ENCODE measurements at places on chromosomes 3 and 15.

GRCh38 chr3:190385731-190386688 is 2.0 kb upstream of the CLDN16 start:
- DNase-seq: no peak

DNA sequence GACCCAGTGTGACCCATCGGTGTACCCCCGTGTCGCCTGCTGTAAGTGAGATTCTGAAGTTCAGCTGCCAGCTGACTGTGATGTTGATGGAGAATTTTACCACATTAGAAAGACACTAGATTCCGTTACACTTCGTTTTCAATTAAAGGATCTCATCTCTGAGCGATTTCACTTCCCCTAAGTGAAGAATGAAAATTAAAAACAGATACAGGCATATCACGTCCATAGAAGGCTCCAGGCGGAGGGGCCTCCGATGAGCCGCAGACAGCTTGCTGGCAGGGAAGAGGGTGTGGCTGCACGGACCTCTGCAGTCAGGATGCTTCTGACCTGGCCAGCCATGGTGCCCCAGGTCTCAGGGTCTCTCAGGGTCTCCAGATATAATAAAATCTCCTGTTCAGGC is 6.6 kb upstream of the CPN2 start:
- DNase-seq: no peak

GRCh38 chr3:58246148-58247047 is 8.8 kb downstream of the ABHD6 start:
- no peak for DNase-seq

- no peak for DNase-seq
Observed at GRCh38 chr3:126985132-126985985, 2.4 kb downstream of the PLXNA1 start.

DNA sequence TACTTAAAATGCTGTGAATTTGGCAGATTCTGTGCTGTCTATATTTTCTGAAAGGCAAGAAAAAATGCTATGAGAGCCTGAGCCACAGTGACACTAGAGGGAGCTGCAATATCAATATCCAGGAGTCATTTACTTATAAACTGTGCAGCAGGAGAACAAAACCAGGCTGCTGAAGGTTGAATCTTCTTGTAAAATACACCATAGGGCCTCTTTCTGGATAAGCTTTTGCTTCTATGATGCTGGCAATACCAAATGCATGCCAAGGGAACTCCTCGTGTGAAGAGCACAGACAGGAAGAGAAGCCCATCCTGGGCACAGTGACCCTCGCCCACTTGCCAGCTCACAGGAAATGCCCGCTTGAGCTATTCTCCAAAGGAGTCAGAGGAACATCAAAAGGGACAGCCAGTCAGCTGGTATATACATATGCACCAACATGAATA is 48.0 kb upstream of the TSPAN3 start:
- no peak for DNase-seq

DNA sequence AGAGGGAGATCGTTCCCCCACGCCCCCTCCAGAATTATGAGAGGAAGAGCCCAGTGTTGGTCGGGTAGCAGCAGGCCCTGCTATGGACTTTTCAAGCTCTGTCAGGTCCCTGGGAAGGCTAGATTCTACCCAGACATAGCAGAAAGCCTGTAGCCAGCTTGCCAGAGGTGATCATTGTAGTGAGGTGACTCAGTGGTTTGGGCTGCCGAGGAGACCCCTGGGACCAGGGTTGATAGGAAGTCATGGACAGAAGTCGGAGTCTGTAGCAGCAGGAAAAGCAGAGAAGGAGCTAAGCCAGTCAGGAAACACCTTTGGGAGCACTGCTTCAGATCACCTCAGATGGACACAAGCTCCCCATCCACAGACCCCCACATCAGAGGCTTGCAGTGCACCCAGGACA is 67.7 kb downstream of the CCNL1 start:
- no peak for DNase-seq

DNA sequence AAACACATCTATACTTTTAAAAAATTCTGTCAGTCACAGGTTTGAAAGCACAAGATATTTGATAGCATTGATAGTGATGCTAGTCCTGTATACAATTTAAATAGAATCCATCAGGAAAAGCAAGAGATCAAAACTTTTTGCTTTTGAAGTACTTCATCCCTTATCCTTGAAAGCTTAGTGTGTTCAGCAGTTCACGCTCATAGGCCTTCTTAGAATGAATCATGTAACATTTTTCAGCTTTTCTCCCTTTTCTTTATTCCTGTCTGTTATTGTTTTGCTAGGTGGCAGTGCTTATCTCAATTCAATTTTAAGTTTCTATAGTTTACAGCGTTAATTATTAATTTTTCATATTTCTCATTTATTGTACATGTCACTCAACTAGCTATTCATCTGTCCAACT is 69.1 kb downstream of the FGF7 start:
- DNase-seq: no peak

- DNase-seq: no peak
Observed at GRCh38 chr15:75145027-75145841, 56.4 kb upstream of the C15orf39 start.

DNA sequence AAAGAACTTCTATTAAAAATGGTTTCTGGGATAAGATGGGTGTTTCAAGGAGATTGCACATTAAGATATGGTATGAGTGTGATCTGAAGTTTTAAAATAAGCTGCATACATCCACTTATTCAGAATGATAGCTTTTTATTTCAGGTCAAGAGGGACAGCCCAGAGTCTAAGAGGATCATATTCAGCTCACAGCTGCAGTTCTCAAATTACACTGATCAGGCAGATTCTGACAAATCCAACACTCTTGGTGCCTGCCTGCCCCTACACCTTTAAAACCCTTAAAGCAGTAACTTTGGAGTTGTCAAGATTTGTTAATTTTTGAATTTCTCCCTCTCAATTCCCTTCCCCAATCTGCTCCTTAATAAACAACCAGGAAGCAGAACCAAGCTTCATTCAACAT is 9.1 kb upstream of the TMEM87A start:
- DNase-seq: no peak

Measured in activated effector memory CD4-positive, alpha-beta T cell treated with Interleukin-2 at 50 U/mL for 16 hours (primary cell).